GM12864 (cell line): ENCODE measurements at places on chromosomes 3 and 15.

DNA sequence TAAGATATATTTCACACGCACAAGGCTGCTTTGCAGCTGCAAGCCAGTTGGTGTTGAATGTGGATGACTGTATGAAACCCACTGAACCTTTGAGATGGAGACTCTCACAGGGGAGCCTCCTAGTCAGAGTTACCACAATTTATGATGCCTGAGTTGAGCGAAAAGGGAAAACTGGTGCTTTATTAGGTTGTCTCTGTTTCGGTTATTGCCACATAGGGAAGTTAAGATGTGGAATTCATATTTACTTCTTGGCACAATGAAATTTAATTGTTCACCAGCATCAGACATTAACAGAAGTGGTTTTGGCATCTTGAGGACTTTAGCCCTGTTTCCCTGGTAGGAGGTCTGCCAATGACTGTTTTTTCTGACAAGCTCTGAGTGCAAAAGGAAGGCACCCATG, 358.2 kb downstream of the SQOR start:
- DNase-seq, result no peak

- DNase-seq, result no peak
Measured at GRCh38 chr15:74227968-74228722, 8.0 kb upstream of the CCDC33 start.

DNA sequence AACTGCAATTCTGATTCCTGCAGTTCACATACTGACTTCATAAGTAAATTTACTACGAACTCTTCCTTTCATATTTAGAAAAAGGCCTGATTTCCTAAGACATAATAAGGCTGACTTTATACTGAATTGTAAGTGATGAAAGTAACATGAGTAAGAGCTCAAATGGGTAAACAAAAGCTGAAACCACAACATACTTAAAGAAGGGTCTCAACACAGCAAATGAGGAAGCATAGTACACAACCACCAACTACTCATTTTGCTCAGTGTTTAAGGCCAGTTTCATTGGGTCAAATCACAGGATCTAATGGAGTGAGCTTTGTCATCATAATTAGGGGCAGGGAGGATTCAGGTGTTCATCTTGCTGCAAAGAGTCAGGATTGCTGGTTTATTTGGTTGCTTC, 81.4 kb downstream of the SETD2 start:
- peak; percentile 30 for DNase-seq

DNA sequence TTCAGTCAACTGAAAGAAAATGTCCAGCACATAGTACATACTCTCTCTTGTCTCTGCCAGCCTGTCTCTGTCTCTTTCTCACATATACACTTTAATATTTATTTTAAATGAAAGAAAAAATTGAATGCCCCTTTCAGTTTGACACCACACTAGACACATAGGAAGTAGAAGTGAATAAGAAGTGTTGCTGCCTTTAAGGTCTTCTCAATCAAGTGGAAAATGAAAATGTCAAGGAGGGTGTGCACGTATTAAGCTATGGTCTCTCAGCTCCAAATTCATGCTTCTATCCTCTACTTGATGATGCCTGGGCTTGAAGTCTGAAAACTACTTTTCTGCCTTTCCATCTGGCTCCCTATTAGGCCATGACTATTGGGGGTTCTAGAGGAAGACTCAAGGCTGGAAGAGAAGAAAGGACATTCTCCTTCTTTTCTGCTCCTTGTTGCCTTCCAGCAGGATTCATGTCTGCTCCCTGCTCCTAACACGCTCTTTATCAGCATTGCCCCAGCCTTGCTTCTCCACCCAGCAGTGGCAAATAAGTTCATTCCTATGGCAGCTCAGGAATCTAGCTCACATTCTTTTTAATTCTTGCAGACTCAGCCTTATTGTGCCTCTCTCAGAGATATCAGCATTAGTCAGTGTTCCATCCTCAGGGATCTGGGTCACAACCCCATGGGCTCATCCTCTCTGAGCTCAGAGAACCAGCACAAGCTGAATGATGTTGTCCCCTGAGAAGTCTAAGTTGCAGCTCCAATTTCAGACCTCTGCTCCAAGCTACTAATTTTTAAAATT, 609.1 kb upstream of the GRM7 start:
- no peak for DNase-seq

GRCh38 chr3:30355622-30356021, 250.8 kb upstream of the TGFBR2 start:
- DNase-seq, result no peak

DNA sequence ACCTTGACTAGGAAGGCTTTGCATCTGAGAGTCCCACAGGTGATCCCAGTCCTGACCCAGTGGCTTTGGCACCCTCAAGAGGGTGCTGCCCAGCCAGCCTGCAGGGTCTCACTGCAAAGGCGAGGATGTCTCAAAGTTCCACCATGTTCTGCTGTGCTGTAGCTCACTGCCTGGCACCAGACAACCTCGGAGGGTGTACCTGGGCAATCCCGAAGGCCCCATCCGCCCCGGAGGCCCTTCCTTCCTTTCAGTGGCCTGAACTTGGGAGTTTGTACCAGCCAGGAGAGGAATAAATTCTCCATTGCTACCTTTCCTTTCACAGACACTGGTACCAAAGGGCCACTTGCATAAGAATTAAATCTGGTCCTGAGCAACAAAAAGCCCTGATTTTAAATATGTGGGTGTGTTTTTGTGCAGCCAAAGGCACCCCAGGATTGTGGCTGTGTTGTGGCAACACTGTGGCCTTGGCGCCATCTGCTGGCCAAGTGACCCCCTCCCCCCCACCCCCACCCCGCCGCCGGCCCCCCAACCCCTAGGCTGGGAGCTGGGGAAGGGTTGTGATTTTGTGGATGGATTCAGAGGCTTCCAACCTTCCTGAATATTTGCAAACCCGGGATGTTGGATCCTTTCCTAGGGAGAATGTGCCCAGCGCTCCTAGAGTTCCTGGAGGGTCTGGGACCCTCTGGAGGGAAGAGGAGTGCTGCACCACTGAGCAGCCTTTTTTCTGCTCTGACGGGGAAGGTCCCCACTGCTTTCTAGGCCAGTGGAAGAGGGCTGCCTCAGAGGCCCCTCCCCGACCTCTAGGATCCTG, 9.7 kb upstream of the PTPN23 start:
- no peak for DNase-seq

DNA sequence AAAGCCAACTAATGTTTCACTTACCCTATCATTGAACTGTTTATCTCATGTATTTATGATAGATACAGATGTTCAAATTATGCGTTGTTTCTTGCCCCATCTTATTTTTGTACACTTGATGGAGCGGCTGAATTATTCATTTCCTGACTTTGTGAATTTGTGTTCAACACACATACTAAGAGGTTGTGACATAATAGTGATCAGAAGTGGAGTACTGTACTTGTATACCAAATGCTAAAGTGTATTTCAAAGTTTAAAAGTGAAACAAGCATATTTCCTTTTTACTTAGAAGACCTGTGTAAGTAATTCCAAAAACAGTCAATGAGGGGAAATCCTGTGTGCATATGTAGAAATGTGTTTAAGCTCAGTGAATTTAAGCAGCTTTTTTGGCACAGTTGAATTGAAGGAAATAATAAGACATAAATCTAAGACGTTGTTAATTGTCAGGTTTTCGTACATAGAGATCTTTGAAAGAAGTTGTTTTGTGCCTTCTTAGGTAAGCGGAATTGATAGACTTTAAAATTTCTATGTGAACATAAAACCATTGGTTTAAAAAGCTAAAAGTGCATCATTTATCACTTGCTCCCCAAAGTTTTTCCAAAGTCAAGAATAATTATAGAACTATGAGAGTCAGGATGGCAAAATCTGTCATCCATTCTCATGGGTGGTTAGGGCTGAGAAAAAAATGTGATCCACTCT, 1.9 kb downstream of the NFKBIZ start:
- DNase-seq, result no peak

DNA sequence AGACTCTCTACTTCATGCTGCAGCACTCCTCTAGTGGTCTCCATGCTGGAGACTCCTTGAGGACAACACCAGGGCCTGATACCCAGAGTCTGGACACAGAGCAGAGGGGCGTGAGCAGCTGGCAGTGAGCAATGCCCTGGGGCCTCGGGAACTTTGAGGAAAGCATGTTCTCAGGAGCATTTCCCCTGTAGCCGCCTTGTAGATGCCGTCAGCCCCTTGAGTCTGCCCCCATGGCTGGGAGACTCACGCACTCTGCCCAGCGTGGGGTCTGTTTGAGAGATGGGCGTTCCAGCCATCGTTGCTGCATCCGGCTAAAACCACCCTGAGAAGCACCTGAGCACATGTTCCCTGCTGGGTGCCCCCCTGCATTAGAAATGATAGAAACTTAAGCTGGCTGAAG, 56.8 kb downstream of the PLXNA1 start:
- DNase-seq, result no peak

DNA sequence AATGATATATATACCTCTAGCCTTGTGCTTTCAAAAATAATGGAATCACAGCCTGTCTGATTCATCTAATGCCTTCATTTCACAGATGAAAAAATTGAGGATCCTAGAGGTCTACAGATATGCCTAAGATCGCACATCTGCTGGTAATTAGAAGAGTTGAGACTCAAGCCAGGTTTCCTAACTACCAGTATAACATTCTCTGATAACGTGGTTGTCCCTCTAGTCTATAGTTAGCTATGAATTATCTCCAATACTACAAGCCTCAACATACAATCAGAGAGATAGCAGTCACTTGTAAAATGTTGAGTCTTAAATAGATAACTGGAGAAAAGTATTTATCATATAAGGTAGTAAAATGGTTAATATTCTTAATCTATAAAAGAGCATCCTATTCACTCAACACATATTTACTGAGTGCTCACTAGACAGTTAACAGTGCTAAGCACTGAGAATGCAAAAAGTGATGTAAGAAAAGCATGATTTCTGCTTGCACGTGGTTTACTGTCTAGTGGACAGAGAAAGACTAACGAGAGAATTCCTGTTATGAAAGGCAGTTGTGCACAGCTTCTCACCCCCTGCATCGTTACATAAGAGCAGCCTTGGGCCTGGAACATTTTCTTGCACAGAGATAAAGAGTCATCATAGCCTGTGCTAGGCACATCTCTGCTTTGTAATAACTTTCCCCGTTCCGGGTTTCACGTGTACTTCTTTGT, 4.9 kb upstream of the ENTPD3 start:
- DNase-seq, result no peak

- DNase-seq, result no peak
Measured at GRCh38 chr3:52269776-52270175, 8.7 kb downstream of the WDR82 start.

DNA sequence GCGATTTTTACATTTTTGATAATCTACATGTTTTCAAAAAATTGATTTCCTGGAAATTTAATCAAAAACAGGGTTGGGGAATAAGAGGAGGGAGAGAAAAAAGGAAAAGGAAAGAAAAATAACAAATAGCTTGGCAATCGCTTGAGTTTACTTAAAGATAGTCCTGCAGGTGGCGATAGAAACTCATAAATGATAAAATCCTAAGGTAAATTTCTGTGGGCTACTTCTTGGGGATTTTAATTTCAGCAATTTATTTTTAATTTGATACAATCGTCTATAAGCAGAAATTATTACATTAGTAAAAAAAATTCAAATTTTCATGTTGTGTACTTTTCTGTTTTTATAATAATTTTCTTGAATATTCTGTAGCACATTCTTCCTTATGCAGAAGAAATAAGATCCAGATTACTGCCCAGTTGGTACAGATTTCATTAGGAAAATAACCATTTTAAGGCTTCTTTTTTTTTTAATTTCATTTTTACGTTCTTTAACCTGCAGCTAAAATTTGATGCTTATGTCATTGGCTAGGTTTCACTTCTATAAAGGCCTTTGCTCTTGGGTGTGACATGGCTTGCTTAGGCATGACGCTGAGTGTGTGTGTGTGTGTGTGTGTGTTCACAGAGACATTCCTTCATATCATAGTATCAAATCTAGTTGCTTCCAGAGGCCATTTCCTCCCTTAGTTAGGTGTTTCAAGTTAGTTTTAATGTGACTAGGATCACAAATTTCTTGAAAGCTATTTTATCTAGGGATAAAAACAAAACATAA, 181.8 kb downstream of the MCTP2 start:
- DNase-seq, result no peak

DNA sequence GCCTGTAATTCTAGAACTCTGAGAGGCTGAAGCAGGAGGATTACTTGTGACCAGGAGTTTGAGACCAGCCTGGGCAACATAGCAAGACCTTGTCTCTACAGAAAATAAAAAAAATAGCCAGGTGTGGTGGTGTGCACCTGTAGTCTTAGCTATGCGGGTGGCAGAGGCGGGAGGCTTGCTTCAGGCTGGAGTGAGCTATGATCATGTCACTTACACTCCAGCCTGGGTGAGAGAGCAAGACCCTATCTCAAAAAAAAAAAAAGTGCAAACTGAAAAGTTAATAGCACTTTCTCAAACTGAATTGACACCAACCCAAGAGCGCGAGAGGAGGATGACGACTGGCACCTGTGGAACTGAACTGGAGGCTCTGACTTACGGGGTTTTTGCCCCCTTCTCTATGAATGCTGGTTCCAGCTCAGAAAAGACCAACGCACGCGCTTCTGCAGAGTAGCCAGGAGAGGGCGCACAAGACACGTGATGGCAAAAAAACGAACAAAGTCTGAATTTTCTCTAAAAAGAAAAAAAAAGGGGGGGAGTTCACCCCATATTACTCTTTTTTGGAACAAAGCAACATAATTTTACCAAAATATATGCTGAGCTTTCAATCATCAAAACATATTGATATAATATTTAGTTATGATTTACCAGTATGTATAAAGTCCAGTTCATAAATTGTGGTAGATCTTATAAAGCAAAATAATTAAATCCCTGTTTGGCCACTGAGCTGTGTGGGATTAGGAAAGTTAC, 23.7 kb downstream of the CFAP92 start:
- peak; percentile 8 for DNase-seq

GRCh38 chr3:140344601-140345205, 333.2 kb upstream of the TRIM42 start:
- DNase-seq, result no peak

DNA sequence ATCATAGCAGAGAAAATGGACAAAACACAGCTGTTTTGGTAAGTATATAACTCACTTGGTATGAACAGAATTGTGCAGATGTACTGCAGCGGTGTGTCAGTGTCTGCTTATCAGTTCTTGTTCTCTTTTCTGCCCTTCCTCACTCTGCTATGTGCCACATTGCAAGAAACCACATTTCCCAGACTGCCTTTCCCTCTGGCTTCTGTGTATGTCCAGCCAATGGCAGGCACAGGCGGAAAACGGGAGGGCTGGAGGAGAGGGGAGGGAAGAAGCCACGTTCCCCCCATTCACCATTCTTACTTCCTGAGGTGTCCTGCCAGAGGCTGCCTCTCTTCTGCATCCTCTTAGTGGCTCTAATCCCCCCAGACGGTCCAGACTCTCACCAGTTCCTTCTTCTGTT, 15.4 kb downstream of the HHLA2 start:
- no peak for DNase-seq

DNA sequence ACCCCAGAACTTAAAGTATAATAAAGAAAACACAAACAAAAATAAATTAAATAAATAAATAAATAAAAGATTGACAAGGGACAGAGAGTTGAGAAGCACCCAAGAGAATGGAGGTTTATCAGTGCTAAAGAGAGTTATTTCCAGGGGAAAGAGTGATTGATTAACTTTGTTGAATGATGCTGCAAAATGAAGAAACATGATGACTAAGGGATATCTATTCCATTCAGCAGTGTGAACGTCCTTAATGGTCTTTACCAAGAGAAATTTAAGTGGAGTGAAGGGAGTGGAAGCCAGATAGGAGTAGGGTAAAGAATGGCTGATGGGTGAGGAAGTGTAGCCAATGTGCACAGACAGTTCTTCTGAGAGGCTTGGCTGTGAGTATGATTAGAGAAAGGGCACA, 11.1 kb downstream of the REC114 start:
- DNase-seq, result no peak

GRCh38 chr15:89749951-89750559, 994 bp downstream of the MESP1 start:
- no peak for DNase-seq

- DNase-seq, result no peak
Measured at GRCh38 chr15:61115241-61115640, 113.9 kb downstream of the RORA start.
